ENCODE measurements at places on chromosomes 11 and 22.

GRCh38 chr22:49962012-49962750, 1.6 kb downstream of the PIM3 start:
- no peaks in the 10 kb centered on the region for H3K27me3 ChIP-seq
- peaks cover 37% of the 10 kb centered on the region for H3K4me1 ChIP-seq
- H3K36me3 ChIP-seq = peaks cover 21% of the 10 kb centered on the region
- DNase-seq = peak; percentile 76
- peak overlapping the region; percentile 91 for H3K4me3 ChIP-seq

- H3K4me3 ChIP-seq = no peak overlapping the region
- DNase-seq = no peak
- H3K36me3 ChIP-seq = no peaks in the 10 kb centered on the region
- H3K4me1 ChIP-seq = peaks cover 2% of the 10 kb centered on the region
- no peaks in the 10 kb centered on the region for H3K27me3 ChIP-seq
- no peak overlapping the region for H3K27ac ChIP-seq
Observed at GRCh38 chr11:57392763-57393105, 2.3 kb upstream of the PRG2 start.

GRCh38 chr11:86923999-86924766, 31.0 kb downstream of the FZD4 start:
- H3K27ac ChIP-seq = no peak overlapping the region
- no peaks in the 10 kb centered on the region for H3K4me1 ChIP-seq
- no peaks in the 10 kb centered on the region for H3K36me3 ChIP-seq
- peaks cover 3% of the 10 kb centered on the region for H3K27me3 ChIP-seq

GRCh38 chr11:24516638-24517037, 19.8 kb downstream of the LUZP2 start:
- no peaks in the 10 kb centered on the region for H3K27me3 ChIP-seq
- H3K36me3 ChIP-seq = no peaks in the 10 kb centered on the region
- DNase-seq = no peak
- H3K4me1 ChIP-seq = no peaks in the 10 kb centered on the region
